K562 (cell line): ENCODE measurements at places on chromosomes 5 and 9. TPM values are rescaled to one million over a fixed set of nuclear protein-coding genes. Genes with fewer than 3 reads are reported as not detected.

DNA sequence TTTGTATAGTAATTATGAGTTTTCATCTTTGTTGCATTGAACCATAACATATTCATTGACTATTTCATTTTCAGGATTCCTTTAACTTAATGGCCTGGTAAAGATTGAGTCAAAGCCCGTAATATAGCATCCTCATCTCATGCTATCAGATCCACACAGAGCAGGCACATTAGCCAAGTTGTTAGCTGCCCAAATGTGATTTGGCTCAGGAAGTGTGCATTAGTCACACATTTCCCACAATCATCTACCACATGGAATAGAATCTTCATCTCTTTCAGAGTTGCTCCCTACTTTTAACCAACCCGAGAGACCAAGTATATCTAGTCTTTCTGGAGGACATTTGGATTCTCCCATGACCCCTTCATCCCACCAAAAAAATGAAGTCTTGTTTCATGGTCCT is 481.0 kb upstream of the PTGER4 start:
- no peak for DNase-seq

GRCh38 chr9:127058645-127059021 is 63.8 kb downstream of the ANGPTL2 start:
- DNase-seq, result no peak

GRCh38 chr5:569358-569867 is 42.7 kb upstream of the CEP72 start:
- no peak for DNase-seq

GRCh38 chr9:131739959-131740648 is at the start of gene RAPGEF1:
Gene RAPGEF1, minus strand, starts transcription at chr9:131740076. Its CDS starts 246 bp downstream, at chr9:131739830.
- DNase-seq, result peak; percentile 90

DNA sequence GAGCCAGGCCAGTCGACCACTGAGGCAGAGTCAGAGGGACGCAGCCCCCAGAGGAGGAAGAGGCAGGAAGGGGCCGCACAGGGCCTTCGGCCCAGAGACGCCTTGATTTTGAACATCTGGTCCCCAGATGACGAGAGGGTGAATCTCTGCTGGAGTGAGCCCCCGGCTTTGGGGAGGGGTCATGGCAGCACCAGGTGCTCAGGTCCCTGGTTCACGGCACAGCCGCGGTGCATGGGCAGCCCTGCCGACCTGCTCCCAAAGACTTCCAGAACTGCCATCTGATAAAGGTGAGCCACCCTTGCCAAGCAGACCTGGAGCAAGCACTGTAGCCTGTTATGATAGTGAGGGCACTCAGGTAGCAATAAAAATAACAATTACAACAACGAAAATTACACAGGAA is 29.8 kb downstream of the LPCAT1 start:
- DNase-seq, result no peak

GRCh38 chr9:2017331-2018161 is 2.4 kb downstream of the SMARCA2 start:
- DNase-seq, result peak; percentile 47

DNA sequence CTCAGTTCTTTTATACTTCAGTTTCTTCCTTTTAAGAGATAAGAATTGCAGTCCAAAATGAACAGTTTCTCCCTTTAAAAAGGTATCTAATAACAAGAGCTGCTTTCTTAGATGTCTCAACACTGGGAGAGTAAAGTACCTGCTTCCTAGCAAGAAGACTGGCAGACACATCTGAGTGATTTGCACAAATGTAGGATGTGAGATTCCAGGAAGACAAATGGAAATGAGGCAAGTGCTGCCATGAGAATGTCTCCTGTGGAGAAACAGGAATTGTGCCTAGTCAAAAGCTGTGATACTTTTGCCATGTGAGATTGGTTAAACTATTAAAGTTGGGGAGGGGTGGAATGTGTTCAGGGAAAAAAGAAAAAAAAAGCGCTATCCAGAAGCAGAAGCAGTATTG is 159.1 kb downstream of the HTR1A start:
- DNase-seq, result no peak

GRCh38 chr9:121398374-121398773 is 28.3 kb upstream of the STOM start:
- no peak for DNase-seq

Gene SLC36A3
- total RNA-seq, result not detected in 2 replicates

DNA sequence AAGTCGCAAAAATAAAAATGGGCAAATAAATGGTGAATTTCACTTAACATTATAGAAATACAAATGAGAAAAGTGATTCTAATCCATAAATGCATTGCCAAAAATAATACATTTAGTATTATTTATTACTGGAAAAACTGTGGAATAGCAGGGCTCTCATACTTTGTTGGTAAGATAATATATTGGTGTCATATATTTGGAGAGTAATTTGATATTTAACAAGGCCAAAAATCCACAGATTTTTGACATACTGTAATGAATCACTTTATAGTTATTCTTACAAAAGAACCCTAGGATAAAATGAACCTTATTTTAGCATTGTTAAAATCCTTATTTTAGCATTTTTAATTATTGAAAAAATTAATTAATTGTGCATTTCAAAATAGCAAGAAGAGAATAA is 397.2 kb upstream of the DAB2 start:
- no peak for DNase-seq

DNA sequence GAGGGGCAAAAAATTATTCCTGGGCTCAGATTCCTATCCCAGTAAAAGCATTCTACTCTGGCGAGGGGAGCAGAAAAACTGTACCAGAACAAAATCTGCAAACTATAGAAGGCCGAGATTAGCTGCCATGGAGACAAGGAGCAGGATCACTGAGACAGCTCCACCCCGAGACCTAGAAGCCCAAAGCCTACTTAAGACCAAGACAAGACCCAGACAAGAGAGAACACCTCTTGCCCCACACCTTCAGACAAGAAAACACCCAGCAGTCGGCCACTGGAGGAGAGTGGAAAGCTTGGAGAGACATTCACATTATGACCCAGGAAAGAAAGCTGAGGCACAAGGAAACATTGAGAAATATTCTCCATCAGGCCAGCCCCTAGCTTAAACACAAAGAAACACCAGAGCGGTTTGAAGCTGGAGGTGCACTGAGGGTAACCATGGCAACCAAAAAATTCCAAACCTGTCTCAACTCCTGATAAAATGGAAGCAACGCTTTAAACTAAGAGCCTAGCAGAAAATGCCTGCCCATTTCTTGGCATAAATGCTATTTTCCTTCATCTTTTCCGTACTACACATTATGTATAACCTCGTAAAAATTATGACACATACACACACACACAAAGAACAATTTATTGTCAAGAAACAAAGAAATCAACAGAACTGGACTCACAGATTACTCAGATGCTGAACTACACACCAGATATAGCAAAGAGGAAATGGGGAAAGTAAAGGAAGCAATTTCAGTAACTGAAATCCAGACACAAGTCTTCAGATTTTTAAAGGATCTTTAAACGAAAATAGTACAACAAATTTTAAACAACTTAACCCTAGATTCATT is 53.8 kb upstream of the FTMT start:
- DNase-seq, result no peak
